Renal pelvis (tissue), 12 donors: ENCODE measurements at places on chromosomes 4 and X.

- DNase-seq, result peak; percentile 15
Measured at GRCh38 chr4:71270901-71271300, 67.9 kb upstream of the SLC4A4 start.

- peak; percentile 28 for DNase-seq
Measured at GRCh38 chrX:129800186-129800585, 20.4 kb downstream of the SASH3 start.

- peak; percentile 47 for DNase-seq
Measured at GRCh38 chr4:10656988-10657387, 27.6 kb downstream of the CLNK start.

- DNase-seq, result peak; percentile 85
Measured at GRCh38 chrX:103554687-103555424, 30.5 kb upstream of the TCEAL4 start.

DNA sequence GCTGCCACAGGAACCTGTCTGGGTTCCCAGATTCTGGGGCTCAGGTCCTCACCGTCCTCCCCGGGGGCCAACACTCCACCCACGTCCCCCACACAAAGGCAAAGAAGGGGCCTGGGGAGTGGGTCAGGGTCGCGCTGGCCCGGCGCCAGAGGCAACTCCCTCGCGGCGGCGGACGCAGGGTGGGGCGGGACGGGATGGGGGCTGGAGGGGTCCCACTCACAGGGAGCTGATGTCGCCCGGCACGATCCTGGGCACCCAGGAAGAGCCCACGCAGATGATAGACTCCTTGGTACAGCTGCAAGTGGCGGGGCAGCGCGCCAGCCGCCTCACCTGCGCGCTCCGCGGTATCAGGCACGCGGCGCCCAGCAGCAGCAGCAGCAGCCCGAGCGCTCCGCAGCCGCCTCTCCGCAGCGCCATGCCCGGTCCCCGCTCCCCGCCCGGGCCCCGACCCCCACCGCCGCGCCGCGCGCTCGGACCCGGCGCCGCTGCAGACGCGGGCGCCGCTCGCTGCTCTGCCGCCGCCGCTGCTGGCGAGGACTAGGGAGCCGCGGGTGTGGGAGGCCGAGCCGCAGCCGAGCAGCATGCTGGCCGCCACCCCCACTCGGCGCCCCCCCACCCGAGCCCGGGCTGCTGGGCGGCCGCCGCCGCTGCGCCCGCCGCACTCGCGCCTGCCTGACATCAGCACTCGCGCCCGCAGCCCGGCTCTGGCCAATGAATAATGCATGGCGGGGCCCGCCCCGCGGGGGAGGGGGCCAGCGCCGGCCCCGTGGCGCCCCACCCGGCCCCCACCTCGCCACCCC, at the start of gene LGI2:
Gene LGI2 (minus strand): TSS at position 670 of the 800 bp plus-strand sequence. CDS start 253 bp downstream, at position 417.
- no peak for DNase-seq

GRCh38 chr4:152364883-152365282, 171.0 kb downstream of the FBXW7 start:
- DNase-seq, result no peak

DNA sequence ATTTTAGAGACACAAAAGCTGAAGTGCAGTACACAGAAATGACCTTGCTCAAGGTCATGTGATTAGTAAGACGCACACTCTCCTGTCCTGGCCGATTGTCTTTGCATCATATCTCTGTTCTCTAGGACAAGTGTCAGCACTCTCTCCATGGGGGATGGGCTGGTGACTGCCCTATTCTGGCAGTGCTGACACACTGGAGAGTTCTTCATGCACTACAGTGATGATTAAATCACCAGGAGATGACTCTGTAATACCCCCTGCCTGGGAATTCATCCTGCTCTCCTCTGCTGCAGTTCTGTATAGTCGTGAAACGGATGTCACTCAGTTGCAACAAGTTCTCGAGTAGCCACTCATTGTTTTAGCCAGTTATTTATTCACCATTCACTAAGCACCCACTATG, 5.3 kb upstream of the SHISA3 start:
- no peak for DNase-seq

DNA sequence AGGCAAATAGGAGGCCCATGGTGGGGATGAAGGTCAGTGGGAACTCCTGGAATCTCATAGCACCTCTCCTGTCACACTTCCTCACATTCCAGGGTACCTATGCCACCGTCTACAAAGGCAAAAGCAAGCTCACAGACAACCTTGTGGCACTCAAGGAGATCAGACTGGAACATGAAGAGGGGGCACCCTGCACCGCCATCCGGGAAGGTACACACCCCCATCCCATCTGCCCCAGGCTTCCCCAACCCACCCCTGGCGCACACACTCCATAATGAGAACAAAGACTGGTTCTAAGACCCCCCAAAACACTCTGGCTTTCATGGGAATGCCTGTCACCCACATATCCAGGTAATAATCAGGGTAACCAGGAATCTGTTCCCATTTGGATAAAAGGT, 6.4 kb downstream of the CDK16 start:
- no peak for DNase-seq

DNA sequence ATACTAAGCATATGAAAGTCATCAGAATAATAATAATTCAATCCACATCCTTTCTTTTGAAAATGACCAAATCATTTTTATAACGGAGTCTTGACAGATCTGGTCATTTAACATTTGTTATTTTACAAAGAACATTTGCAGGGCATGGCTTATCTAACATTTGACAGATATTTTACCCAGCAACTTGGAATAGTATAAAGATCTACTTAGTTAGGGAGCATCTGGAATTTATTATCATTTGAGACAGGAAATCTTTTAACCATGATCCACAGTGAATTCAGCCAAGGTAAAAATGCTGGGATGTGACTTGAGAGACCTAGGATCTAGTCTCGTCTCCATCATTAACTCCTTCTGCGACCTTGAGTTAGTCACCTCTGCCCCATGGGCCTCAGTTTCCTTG, 22.4 kb downstream of the STARD8 start:
- no peak for DNase-seq

DNA sequence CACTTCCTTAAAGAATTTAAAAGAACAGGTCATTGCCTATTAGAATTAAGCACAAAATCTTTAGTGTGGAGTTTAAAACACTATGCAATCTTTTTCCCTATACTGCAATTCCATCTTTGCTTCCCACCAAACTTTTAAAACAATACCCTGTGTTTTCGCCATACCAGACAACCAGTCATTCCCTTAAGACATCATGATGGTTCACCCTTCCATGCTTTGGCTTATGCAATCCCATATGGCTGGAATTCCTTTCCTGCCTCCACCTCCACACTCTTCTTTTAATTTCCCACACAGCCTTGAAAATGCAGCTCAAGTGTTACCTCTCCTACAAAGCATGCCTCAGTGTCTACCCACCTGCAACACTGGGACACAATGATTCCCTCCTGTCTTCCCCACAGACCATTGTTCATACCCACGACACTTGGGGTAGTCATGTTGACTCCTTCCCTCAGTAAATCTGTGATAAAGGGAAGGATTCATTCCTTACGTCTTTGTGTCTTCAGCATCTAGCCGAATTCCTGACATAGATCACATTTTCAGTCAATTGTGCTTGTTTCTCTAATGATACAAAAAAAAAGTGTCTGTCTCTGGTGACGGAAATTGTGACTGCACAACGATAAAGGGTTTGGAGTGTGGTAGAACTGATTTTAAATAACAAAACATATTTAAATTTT, 166.3 kb downstream of the FNIP2 start:
- DNase-seq, result no peak

DNA sequence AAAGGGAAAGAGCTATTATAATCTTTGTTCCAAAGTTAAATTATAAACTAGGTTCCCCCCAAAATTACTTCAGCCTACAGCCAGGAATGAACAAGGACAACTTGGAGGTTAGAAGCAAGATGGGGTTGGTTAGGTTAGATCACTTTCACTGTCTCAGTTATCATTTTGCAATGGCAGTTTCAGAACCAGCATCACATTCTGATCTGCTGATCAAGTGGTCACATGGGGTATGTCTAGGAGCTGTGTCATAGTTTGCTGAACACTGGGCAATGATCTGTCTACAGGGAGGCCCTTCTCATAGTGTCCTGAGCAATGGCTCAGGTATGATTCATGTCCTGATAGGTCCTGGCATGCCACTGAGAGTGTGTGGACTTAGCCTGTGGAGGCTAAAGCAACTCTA, 41.6 kb upstream of the XIAP start:
- DNase-seq, result no peak

DNA sequence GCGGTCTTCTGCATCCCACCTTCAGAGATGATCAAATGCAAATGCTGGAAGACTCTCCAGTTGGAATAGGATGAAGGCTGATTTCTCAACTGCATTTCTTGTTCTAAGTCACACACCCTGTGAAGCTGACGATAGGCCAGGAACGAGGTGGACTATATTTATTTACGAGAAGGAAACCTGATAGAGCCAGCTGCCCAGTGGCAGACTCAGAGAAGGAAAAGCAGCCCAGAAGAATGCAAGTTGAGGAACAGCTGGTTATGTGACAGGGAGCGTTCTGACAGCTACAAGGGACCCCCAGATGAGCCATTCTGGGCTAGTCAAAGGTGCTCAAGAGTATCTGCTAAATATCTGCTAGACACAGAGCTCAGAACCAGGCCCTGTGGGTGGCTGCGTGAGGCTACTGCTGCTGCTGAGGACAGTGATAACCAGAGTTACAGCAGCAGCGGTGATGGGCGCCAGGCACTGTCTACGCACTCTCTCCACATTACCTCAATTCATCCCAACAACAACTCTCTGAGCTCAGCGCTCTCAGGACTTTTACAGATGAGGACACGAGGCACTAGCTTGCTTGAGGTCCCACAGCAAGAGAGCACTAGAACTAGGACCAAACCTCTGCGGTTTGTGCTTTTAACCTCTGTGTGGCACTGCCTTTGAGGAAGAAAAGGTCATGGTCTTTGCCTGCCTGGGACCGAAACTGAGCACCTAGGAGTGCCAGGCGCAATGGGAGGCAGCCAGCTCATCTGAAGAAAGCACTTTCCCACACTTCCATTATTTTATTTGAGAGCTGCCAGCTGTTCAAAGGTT, 69.0 kb downstream of the GATB start:
- no peak for DNase-seq

DNA sequence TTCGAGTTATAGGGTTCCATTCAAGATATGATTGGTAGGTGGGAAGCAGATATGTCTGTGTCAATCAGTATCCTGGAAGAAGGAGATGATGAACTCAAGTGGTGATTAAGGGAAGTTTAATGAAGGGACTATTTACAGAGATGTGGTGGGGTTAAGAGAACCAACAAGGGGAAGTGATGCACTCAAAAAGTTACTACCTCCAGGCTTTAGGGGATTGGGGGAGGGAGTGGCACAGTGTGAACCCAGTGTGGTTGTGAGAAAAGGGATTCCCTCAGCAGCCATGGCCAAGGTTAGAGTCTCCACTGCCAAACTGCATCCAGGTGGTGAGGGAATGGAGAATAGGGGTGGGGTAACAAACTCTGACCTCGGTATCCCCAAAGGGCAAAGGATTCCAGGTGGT, 27.9 kb downstream of the PKD2 start:
- DNase-seq, result no peak

GRCh38 chr4:67581913-67582312, 23.4 kb downstream of the STAP1 start:
- DNase-seq, result no peak

GRCh38 chr4:67198727-67199126, 346.6 kb downstream of the CENPC start:
- peak; percentile 46 for DNase-seq
